ENCODE measurements at places on chromosomes 5 and 9. TPM values are rescaled to one million over a fixed set of nuclear protein-coding genes. Genes with fewer than 3 reads are reported as not detected.

- H3K4me1 ChIP-seq: peaks cover 14% of the 10 kb centered on the region
- H3K27me3 ChIP-seq: no peaks in the 10 kb centered on the region
- H3K4me3 ChIP-seq: no peak overlapping the region
- no peak for DNase-seq
Observed at GRCh38 chr9:82334286-82334685, 345.7 kb downstream of the SPATA31D1 start.

The ANKRD55 gene
- total RNA-seq: not detected

The GLDC gene
- total RNA-seq: not detected

The NUDT2 gene
- total RNA-seq: 9.7 TPM

The PLPP7 gene
- 1.4 TPM for total RNA-seq
